ENCODE measurements at places on chromosomes 3 and 15.
A peak's percentile ranks its signal among the peaks of the same experiment; 100 is the strongest.

GRCh38 chr3:156474560-156475389, 80.1 kb downstream of the SSR3 start:
- DNase-seq = no peak

- no peak for DNase-seq
Observed at GRCh38 chr3:86973440-86973839, 17.5 kb downstream of the VGLL3 start.

- DNase-seq = no peak
Observed at GRCh38 chr3:170063691-170064090, 25.9 kb downstream of the GPR160 start.

DNA sequence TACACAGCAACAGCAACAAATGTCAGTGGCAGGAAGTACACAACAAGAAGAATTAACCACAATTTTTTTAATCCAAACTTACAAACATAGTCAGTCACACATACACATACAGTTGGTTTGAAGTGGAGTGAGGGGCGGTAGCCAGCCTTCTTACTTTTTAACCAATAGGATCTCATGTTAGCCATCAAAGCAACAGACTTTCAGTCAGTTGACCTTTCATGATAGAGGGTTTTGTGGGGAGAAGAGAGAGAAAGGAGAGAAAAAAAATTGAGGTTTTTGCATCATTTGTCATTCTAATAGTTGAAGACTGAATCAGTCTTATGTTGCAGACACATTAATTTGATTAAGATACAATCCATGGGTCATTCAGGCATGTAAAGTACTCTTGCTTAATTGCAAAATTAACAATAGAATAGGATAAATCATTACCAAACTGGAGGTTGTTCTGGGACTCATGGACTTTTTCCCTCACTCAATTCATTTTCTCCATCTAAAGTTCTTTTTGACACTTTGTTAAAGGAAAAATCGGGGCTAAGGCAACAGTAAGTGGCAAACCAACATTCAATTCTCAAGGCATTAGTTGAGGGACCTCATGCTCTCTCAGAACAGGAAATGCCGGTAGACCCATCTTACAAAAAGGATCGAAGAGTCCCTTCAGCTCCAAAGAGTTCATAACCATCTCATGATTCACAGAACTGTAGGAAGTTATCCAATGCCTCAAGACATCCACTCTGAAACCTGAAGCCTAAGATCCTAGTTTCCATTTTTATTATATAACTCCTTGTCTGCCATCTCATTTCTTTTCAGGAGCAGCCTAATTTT, 159.5 kb upstream of the LPP start:
- no peak for DNase-seq

DNA sequence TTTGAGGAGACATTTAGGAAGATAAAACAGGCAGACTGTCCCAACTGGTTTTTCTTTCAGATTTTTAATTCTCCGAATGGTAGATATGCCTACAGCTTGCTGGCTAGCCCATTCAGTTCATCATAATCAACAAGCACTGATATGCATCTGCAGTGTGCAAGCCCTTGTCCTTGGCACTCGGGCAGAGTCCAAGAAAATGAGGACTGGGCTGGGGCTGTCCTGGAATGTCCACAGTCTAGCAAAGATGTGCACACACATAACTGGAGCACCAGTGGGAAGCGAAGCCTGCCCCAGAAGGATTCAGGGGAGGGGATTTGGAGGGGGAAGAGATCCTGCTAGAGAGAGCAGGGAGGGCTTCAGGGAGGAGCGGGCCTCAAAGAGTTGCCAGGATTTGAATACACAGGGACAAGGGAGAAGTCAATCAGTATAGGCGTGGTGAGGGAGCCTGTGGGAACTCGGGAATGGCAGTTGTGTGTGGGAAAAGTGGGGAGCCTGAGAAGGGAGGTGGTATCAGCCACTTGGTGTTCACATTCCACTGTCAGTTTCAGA, 8.7 kb downstream of the FAH start:
- no peak for DNase-seq

DNA sequence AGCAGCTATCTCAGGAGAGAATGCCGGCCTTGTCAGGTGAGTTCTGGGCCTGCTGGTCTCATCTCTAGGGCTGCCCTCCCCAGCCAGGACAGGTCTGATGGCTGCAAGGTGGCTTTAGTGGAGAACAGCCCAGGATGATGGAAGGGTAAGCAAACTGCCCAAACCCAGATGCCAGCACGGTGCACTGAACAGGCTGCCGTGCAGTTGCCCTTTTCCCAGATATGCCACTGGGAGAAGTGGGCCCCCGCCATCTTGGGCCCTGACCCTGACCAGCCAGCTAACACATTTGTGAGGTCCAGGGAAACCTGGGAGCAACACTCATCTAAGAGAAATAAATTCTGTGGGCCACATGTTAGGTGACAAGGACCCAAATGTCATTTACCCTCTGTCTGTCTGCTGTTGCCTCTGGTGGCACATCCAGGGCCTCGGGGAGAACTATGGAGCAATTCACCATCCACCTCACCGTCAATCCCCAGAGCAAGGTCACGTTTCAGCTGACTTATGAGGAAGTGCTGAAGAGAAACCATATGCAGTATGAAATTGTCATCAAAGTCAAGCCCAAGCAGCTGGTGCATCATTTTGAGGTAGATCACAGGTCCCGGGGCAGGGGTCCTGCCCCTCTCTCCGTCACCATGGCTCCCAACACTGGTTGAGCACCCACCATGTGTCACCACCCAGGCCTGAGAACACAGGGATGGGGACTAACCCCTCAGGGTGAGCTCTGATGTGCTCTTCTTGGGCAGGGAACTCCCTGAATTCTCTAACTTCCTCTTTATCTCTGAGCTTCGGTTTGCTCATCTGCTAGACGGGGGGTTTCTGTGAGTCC, 1.8 kb downstream of the ITIH1 start:
- no peak for DNase-seq

DNA sequence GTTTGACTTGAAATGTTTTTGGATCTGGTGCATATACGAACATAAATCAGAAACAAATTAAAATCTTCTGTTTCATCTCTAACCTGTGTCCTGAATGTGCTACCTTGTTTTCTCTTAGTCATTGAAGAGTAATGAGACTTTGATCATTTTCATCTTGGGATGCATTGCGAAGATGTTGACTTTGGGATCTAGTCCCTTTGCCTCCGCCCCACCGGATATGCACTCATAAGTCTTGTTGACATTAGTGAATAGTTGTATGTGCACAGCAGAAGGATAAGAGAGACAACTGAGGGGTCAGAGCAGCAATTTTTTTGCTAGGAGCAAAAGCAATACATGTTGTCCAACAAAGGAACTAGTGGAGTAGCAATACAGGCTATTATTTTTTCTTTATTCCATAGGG, 35.9 kb upstream of the SPRED1 start:
- DNase-seq = no peak

DNA sequence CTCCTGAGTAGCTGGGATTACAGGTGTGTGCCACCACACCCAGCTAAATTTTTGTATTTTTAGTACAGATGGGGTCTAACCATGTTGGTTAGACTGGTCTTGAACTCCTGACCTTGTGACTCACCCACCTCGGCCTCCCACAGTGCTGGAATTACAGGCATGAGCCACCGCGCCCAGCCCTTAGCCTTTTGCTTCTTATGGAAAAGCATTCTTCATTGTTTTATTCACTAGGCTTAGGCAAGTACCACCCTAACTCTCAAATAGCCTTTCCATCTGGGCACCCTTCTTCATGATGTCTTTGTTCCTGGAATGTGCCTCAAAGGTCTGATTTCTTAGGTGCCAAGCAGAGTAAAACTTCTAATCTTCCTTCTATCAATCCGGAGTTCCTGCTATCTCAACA, 641.8 kb downstream of the FHIT start:
- DNase-seq = no peak

DNA sequence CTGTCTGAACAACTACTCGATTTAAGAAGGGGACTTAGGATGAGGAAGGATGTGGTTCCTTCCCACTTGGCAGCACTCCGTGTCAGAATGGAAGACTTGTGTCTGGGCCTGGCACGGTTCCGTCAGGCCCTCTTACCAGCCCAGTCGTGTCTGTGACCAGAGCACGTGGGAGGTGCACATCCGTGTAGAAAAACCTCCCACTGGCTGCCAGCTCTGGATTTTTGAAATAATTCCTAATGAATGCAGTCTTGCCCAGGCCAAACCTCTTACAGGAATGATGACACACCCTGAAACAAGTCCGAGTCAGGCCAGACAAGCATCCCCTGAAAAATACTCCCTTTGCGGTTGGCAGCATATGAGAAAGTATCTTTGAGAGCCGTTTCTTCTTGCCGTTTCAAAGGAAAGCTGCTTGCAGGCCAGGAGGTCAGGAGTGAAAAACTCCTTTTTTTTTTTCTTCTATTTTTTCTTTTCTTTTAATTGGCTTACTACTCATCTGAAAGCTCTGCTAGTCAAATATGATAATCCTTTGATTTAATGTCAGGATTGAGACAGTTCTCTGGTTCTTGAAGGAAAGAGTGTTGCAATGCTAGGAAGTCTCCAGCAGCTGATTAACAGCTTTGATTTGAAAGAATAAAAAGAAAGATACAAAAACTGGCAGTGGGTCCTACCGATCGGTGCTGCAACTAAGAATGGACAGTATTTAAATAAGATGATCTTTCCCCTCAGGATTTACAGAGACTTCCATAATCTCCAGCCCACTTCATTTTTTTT, 19.8 kb downstream of the IL1RAP start:
- no peak for DNase-seq

DNA sequence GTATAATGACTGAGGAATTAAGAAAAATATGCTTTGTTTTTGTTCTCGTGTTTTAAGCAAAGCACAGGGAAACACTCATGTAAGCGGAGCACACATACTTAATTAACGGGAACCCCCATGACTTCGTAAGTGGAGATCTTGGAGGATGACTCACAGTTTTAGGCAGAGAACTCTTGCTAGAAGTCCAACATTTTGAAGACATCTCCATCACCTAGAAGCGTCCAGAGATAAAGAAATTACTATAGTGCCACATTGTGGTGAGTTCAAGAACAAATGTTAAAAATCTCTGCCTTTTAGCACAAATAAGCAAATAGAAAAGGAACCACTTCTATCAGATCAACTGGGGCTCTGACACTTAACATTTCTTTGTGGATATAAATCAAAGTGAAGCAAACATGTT, 194.1 kb upstream of the ARHGEF26 start:
- DNase-seq = no peak

GRCh38 chr15:68818066-68818768, 2.5 kb downstream of the ANP32A start:
- peak; percentile 59 for DNase-seq

- DNase-seq = no peak
Observed at GRCh38 chr3:135752851-135753250, 212.7 kb upstream of the PPP2R3A start.

DNA sequence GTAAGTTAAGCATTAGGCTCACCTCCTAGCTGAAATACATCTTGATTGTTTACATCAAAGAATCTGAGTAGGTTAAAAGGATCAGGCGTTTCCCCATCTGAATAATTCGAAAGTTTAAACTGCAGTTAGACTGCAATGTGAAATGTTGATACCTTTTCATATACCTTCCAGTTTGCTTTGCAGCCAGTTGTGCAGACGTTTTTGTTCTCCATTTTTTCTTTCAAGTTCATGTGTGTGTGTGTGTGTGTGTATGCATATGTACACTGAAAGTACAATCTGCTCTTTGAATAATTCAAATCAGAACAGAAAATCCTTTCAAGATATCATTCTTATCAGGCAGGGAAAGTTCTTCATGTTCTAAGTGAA, 2.9 kb downstream of the ITPR1 start:
- DNase-seq = no peak

GRCh38 chr3:56375654-56376053, 92.6 kb downstream of the ERC2 start:
- no peak for DNase-seq

- no peak for DNase-seq
Observed at GRCh38 chr3:177754508-177754921, 557.2 kb upstream of the TBL1XR1 start.

- no peak for DNase-seq
Observed at GRCh38 chr3:129046037-129046731, 14.4 kb upstream of the GP9 start.

- DNase-seq = no peak
Observed at GRCh38 chr3:3531476-3531875, 267.8 kb upstream of the LRRN1 start.

- no peak for DNase-seq
Observed at GRCh38 chr3:197878427-197878826, 71.6 kb upstream of the RPL35A start.

DNA sequence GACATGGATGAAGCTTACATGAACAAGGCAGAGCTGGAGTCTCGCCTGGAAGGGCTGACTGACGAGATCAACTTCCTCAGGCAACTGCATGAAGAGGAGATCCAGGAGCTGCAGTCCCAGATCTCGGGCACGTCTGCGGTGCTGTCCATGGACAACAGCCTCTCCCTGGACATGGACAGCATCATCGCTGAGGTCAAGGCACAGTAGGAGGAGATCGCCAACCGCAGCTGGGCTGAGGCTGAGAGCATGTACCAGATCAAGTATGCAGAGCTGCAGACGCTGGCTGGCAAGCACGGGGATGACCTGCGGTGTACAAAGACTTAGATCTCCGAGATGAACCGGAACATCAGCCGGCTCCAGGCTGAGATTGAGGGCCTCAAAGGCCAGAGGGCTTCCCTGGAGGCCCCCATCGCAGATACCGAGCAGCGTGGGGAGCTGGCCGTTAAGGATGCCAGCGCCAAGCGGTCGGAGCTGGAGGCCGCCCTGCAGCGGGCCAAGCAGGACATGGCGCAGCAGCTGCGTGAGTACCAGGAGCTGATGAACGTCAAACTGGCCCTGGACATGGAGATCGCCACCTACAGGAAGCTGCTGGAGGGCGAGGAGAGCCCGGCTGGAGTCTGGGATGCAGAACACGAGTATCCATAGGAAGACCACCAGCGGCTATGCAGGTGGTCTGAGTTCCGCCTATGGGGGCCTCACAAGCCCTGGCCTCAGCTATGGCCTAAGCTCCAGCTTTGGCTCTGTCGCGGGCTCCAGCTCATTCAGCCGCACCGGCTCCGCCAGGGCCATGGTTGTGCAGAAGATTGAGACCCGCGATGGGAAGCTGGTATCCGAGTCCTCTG, 77.6 kb downstream of the CLDN11 start:
- no peak for DNase-seq

GRCh38 chr3:187919048-187919447, 173.8 kb upstream of the BCL6 start:
- peak; percentile 77 for DNase-seq

DNA sequence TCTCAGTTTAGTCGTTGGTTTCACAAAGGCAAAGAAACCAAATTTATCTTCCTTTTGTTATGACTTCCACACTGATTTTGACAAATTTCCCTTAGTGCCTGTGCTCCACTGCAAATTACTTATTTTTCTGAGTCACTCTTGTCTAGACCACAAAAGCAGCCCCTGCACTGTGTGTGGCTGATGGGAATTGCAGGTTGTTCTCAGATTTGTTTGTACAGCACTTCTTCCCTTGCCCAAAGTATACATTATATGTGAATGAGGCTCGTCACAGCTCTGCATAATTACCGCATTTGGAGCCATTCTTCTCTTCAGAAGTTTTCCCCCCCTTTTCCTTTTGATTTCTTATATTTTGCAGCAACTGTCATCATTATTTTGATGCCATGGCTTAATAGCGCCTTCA, 354.2 kb upstream of the IL12A start:
- DNase-seq = no peak

GRCh38 chr15:90165659-90166489, 35.3 kb upstream of the SEMA4B start:
- no peak for DNase-seq

GRCh38 chr15:27782125-27782524, 317.0 kb downstream of the OCA2 start:
- no peak for DNase-seq

- DNase-seq = no peak
Observed at GRCh38 chr3:141642215-141642614, 95.9 kb upstream of the RNF7 start.
